ENCODE measurements at places on chromosomes 12 and 14. TPM values are rescaled to one million over a fixed set of nuclear protein-coding genes. Genes with fewer than 3 reads are reported as not detected.

HOXC11 gene
- not detected for total RNA-seq

KIF21A gene
- 145 TPM for total RNA-seq

DNA sequence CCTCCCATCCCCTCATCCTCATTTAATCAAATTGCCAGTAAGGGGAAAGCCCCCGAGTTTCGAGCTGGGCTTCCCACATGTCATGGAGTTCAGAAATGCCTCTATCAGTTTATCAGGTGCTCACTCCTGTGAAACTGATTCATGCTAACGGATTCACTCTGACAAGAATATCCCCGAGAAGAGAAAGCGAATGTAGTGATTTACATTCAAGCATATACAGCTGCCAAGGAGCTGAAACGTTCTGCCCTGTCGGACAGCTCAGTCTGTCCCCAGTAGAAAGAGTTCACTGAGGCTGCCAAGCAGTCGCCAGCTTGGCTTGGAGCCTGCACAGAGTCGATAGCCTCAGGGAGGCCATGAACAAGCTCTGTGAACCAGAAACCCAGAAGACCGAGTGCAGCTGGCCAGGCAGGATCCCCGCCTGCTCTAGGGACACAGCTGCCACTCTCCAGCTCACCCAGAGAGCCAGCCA, 88.4 kb downstream of the TMCC3 start:
- DNase-seq: peak; percentile 23

DNA sequence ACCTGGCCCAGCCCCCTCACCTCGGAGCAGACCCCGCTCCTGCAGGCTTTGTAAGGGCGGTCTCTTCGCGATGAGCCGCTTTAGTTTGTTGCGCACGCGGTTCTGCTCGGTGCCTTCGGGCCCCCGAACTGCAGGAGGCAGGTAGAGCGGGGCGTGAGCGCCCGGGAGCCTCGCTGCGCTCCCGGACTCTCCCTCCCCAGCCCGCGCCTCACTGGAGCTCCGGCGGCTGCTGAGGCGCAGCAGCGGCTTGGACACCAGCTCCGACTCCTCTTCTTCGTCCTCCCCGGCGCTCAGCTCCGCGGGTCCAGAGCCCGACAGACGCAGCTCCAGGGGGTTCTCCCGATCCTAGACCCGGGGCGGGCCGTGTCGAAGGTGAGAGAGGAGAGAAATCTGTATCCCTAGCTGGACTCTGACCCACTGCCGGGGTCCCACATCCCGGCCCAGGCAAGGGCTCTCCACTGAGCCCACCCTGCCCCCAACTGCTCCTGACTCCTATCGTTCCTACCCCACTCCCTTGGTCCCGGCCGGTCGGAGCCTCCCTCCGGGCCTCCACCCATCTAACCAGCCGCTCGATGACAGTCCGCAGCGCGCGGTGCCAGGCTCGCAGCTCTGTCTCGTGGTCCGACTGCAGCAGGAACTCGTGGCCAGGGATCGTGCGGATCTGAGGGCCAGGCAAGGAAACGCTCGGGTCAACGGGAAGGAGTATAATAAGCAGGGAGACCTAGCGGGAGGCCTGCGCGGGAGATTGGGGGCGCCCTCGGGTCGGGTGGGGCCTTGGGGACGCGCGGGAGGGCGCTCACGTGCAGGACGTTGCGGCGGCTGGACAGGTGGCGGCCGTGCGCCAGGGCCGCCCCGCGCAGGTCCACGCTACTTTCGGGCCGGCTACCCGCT, 4.2 kb downstream of the ARHGAP9 start:
- no peak for DNase-seq

- DNase-seq: no peak
Measured at GRCh38 chr14:89302396-89302950, 114.6 kb downstream of the FOXN3 start.

DNA sequence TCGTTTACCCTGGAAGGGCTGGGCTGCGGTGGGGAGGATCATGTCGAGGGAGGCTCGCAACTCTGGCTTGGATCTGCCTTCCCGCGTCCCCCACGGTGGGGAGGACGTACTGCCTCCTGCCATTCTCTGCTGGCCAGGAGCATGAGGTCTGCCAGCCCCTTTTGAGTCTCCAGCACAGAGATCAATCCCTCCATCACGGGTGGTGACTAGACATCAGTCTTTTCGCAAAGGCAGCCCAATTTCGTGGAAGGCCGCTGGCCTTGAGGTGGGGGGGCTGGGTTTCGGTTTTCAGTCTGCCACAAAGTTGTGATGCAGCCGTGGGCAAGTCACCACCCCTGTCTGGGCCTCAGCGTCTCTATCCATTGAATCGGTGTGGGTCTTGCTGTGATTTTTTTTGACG, 62.2 kb downstream of the PRMT8 start:
- DNase-seq: no peak

- DNase-seq: no peak
Measured at GRCh38 chr14:22985894-22986507, 3.6 kb upstream of the AJUBA start.

- DNase-seq: no peak
Measured at GRCh38 chr12:68159681-68160304, at the start of gene IFNG. Gene IFNG, minus strand, starts transcription at chr12:68159740. Its CDS starts 125 bp downstream, at chr12:68159615.

GRCh38 chr12:23028158-23028802, 403.3 kb downstream of the ETNK1 start:
- no peak for DNase-seq

DNA sequence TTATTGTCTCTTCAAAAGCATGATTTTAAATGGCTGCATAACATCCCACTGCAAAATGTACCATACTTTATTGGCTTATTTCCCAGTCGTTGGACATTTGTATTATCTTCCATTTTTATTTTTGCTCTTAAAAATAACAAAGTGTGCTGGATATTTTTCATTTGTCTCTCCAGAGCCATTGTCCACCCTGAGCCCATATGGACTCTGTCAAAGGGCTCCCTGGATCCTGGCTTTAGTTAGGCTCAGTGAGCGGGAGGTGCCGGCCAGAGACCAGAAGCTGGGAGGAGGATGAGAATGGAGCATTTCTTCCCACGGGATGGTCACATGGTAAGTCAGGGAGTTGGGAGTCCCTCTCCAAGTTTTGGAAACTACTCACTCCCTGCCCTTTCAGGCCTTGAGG, 296.9 kb downstream of the NUAK1 start:
- DNase-seq: no peak

GRCh38 chr12:58310368-58310767, 369.0 kb downstream of the ATP23 start:
- no peak for DNase-seq

DUSP6 gene
- total RNA-seq: 30.8 TPM

VDR gene
- total RNA-seq: 0.09 TPM

DNA sequence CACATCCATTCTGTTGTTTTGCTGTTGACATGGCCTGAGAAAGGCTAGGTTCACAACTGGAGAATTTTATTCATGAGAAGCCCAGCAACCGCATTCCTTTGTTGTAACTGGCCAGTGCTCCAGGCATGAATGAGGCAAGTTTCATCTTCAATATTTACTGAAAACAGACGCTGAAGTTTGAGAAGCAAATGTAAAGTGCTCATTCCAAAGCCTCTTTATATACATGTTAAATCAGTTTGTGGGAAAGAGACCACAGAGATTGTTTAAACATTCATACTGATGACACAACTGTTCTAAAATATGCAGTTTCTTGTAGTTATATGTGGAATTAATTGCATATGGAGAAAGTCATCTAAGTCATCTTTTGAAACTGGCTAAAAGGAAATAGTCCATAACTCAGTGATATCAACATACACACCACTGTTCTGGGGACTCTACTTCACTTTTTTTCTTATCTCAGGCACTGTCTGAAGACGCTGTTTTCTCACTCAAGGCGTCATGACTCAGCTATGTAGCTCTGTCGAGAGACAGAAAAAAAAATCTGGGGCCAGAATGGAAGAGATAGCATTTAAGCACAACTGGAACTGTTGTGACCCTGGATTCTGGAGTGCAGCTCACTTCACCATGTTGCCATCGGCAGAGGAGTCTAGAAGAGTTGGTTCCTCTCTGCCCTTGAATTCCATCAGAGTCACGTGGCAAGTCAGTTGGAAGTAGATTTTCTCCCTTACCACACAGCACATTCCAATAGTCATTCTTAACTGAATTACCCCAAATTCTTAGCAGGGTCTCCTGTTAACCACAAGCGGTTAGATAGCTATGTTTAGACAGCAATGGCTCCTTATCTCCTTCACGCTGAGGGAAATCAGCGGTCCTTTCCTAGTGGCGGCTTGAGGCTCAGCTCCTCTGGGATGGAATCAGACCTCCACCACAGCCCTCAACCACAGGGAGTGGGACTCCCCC, 258.4 kb upstream of the HMGA2 start:
- no peak for DNase-seq

GRCh38 chr14:105096206-105096875, 31.1 kb upstream of the GPR132 start:
- no peak for DNase-seq

DNA sequence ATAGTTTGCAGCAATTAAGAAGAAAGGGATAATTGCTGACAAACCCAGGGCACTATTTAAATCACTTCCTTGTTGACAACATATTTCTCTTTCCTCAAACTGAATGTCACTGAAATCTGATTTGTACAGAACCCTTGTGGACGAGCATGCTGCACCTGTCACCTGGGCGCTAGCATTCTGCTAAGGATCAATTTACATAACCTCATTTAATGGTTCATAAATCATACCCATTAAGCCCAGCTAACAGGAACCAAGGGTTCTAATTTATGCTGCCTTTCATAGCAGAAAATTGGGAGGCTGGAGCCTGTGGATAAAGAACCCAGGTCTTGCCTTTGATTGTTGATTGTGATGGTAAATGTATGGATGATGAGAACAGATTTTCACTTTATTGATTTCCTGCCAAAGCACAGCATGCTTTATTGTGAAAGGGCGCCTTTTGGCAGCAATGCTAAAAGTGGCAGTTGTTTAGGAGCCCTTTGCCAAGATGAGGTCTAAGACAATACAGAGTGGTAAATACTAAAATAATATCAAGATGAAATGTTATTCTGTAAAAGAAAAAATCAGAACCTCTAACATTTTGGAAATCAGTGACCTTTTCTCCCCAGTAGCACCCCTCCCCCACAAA, 95.4 kb downstream of the NKX2-1 start:
- peak; percentile 47 for DNase-seq

- no peak for DNase-seq
Measured at GRCh38 chr14:100673807-100674154, 52.9 kb upstream of the DLK1 start.

DNA sequence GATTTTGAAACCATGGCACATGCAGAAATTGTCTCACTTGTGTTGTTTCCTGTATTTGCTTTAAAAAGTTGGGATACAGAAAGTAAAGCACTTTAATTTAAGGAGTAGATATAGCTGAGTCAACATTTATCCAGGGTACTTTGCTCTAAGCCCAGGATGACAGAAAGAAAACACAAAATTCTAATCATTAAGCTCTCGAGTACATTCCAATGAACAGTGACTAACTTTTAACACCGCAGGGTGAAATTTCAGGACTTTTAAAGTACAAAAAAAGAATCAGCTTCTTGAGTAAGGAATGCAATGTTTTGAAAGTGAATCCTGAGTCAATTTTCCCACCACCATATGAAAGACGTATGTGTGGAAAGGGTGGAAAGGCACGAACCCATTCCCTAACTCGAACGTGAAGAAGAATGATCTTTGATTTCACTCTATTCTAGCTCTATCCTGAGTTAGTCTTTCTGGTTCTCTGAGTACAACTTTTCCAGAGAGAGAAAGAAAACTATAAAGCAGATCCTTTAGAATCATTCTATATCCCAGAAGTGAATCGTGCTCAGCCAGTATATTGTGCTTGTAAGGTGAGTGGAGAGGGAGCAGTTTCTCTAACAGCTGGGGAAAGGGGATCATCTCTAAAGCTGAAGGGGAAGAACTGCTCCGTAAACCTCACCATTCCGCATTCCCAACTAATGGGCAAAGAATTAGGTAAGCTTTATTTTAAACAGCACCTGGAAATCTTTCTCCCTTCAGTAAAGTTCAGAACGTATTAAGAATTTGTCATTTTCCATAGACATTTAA, 779.0 kb upstream of the FLRT2 start:
- DNase-seq: no peak

MYBPC1 gene
- 2.0 TPM for total RNA-seq

DNA sequence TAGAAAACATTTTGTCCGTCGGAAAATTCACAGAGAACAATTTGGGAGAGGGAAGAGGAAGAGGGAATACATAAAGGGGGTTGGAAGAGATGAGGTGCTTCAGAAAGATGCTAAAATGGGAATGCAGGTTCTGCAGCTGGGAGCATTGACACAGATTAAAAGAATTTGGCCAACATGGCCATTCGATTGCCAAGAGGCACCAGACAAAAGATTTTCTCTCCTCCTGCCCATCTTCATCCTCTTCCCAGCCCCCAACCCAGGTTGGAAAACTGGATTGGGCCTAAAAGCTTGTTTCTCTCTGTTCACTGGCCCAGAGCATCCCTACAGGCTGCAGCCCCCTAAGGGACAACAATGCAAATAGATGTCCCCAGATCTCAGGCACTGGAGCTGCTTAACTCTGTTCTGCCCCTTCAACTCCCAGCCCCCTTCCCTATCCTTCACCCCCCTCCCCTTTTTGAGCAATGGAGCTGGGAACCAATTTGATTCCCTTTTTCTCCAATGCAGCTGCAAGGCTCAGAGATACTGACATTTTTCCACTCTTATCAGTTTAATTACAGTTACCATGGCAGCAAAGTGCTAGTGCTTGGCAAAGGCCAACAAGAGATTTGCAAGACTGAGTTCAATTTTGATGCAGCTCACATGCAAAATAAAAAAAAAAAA, 1.9 kb downstream of the LMO3 start:
- no peak for DNase-seq

GRCh38 chr14:95635051-95635450, 51.2 kb upstream of the TCL1B start:
- DNase-seq: no peak

GRCh38 chr12:2244013-2244861, 191.4 kb downstream of the CACNA1C start:
- DNase-seq: no peak

CIDEB gene
- total RNA-seq: 5.8 TPM

AVPR1A gene
- total RNA-seq: 1.9 TPM

RERG gene
- 20.7 TPM for total RNA-seq

SLC25A3 gene
- 237 TPM for total RNA-seq

RAD9B gene
- total RNA-seq: 0.91 TPM

GRCh38 chr12:114096461-114096860, 130.3 kb upstream of the RBM19 start:
- DNase-seq: no peak

- DNase-seq: no peak
Measured at GRCh38 chr12:67921286-67921685, 68.0 kb upstream of the IFNG-AS1 start.

GRCh38 chr12:16261944-16262475, 15.5 kb downstream of the SLC15A5 start:
- no peak for DNase-seq

ACSM4 gene
- total RNA-seq: not detected

DNA sequence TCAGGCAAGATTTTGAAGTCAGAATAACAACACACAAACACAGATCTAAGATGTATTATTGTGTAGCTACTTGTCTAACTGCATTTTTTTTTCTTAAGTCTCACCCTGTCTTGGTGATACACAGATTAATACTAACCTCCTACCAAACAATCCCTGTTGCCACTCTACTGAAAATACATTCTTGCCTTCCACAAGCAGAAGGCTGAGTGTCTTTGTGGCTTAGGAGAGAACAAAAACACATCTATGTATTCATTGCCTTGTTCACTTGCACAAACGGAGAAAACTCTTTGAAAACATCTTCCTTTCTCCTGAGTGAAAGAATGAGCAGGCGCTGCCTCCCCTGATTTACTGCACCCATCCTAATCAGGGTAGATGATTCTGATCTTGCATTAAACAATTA, 642.2 kb downstream of the DIO2 start:
- no peak for DNase-seq

- peak; percentile 93 for DNase-seq
Measured at GRCh38 chr12:121812320-121812871, 8.6 kb downstream of the SETD1B start.
